ENCODE measurements at places on chromosomes 11 and 22. TPM values are rescaled to one million over a fixed set of nuclear protein-coding genes. Genes with fewer than 3 reads are reported as not detected.
A peak's percentile ranks its signal among the peaks of the same experiment; 100 is the strongest.

Gene INS
- total RNA-seq, result not detected

GRCh38 chr11:44939673-44940395, 10.8 kb downstream of the TP53I11 start:
- no peak for DNase-seq

DNA sequence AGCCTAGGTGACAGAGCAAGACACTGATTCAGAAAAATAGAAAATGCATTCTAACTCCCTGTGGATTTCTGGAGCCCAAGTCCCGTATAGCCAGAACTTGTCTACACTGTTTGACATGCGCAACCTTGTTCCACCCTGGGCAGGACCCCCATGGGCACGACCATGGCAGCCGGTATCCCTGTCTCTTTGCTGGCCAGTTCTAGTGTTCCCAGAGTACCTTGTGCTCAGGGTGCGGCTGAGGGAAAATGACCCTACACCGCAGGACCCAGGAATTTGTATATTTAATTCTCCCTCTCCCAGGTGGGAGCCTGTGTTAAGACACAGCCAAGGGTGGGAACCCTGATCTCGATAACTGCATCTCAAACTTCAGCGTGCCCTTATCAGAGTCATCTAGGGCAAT, 36.7 kb upstream of the RIC3 start:
- no peak for DNase-seq

DNA sequence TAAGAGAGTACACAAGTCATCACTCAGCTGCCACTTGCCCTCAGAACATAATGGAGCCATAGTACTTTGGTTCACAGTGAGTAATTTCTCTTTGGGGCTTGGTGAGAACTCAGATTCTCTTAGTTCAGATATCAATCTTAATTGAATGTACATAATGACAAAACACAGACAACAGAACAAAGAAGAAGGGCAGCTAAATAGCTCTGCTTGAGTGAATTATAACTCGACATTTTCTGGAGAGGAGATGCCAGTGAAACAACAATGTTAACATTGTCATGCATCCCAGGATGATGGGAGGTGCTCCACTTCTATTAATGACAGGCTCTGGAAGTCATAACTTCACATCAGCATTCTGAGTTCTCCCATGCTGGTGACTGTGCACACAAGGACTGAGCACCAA, 508.1 kb downstream of the TMEM135 start:
- no peak for DNase-seq

- DNase-seq, result peak; percentile 53
Measured at GRCh38 chr22:19853879-19854777, 546 bp downstream of the GNB1L start.

- DNase-seq, result no peak
Measured at GRCh38 chr11:890794-891540, 19.6 kb downstream of the CHID1 start.

GRCh38 chr11:3605771-3606203, 36.0 kb downstream of the ART5 start:
- no peak for DNase-seq
